ENCODE measurements at places on chromosomes 7 and 10. TPM values are rescaled to one million over a fixed set of nuclear protein-coding genes. Genes with fewer than 3 reads are reported as not detected.

Gene GATA3
- 0.52 TPM for total RNA-seq

Gene EMX2
- total RNA-seq: 0.47 TPM

Gene AEBP1
- 84.4 TPM for total RNA-seq

Gene PNLIPRP2
- total RNA-seq: not detected

Gene CHST12
- 14.2 TPM for total RNA-seq

Gene PAPOLB
- total RNA-seq: 0.11 TPM

Gene TAS2R41
- total RNA-seq: not detected

Gene MKX
- total RNA-seq: 0.22 TPM

Gene AHR
- total RNA-seq: 45.4 TPM

Gene PRSS2
- total RNA-seq: not detected

Gene CYP2C19
- not detected for total RNA-seq

Gene C7orf25
- 10.6 TPM for total RNA-seq

Gene YKT6
- 44.9 TPM for total RNA-seq

Gene UNCX
- total RNA-seq: not detected

Gene OR9A2
- total RNA-seq: not detected

Gene FANK1
- 0.67 TPM for total RNA-seq

Gene CPA5
- not detected for total RNA-seq

Gene LIPM
- 0.83 TPM for total RNA-seq

Gene ZNF862
- 11.0 TPM for total RNA-seq

Gene TDRD1
- 0.12 TPM for total RNA-seq

Gene AZGP1
- total RNA-seq: 46.5 TPM

Gene ITIH5
- 3.1 TPM for total RNA-seq

Gene AQP1
- total RNA-seq: 517 TPM

Gene LSM5
- 12.9 TPM for total RNA-seq

Gene SORBS1
- 742 TPM for total RNA-seq

Gene MUC3A
- total RNA-seq: 0.24 TPM

Gene PDE6C
- total RNA-seq: not detected

Gene GPR15LG
- not detected for total RNA-seq

Gene PTPRZ1
- total RNA-seq: 3.0 TPM

Gene LRRN3
- 6.6 TPM for total RNA-seq

Gene FXYD4
- total RNA-seq: not detected

Gene ASB10
- 11.6 TPM for total RNA-seq

Gene SPDYE5
- total RNA-seq: not detected

Data from right atrium auricular region (tissue), 2 donors.